ENCODE measurements at places on chromosomes 12 and 14. TPM values are rescaled to one million over a fixed set of nuclear protein-coding genes. Genes with fewer than 3 reads are reported as not detected.

The RND1 gene
- total RNA-seq: 3.9 TPM

The TEX52 gene
- total RNA-seq: not detected

The EFS gene
- not detected for total RNA-seq

The PTGDR gene
- not detected for total RNA-seq

The MIPOL1 gene
- total RNA-seq: 19.6 TPM

The MORN3 gene
- 0.65 TPM for total RNA-seq

The RTL1 gene
- total RNA-seq: not detected

The TOMM20L gene
- not detected for total RNA-seq

The LRP6 gene
- total RNA-seq: 39.5 TPM

The TAS2R19 gene
- total RNA-seq: 5.5 TPM

The MSRB3 gene
- 38.5 TPM for total RNA-seq

The OTOGL gene
- total RNA-seq: 1.5 TPM

The SMCO2 gene
- not detected for total RNA-seq

The VRTN gene
- total RNA-seq: not detected

The ADAM20 gene
- total RNA-seq: 0.65 TPM

The MANSC1 gene
- 54.5 TPM for total RNA-seq

The RITA1 gene
- total RNA-seq: 24.8 TPM

The ANO4 gene
- not detected for total RNA-seq

The PLEKHD1 gene
- total RNA-seq: not detected

The PDE3A gene
- 25.2 TPM for total RNA-seq

The C12orf50 gene
- total RNA-seq: not detected

The PXMP2 gene
- 17.0 TPM for total RNA-seq

The MGAT4C gene
- 0.10 TPM for total RNA-seq

Data from vein endothelial cell (primary cell).